HS-27A (cell line): ENCODE measurements at places on chromosomes 12 and 14.

DNA sequence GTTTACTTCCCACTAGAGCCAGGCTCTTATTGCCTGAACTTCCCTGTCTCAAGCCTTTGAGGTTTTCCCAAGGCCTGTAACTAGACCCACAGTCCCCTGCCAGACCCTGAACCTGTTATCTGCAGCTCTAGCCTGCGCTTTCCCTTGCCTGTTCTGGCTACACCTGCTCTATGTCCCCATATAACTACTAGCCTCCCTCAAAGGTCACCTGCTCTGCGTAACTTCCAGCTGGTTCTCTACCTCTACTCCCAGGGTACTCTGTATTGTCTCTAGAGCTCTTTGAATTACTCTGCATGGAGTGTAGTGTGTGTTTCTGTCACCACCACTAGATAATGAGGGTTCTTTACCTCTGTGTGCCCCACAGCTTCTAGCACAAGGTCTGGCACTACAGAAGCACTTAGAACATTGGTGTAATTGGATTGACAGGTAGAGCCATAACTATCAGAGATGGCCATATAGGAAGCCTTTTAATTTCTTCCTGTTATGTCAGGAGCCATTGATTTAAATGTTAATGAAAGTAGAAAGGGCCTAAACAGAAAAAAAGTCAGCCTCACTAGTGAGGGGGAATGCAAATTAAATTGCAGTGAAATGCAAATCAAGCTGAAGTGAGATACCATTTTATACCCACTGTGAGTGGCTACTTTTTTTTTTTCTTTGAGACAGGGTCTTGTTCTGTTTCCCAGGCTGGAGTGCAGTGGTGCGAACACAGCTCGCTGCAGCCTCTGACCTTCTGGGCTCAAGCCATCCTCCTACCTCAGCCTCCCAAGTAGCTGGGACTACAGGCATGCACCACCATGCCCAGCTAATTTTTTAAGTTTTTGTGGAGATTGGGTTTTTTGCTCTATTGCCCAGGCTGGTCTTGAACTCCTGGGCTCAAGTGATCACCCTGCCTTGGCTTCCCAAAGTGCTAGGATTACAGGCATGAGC is 47.8 kb downstream of the EID3 start:
- no peak for DNase-seq

- DNase-seq, result no peak
These were observed 55.0 kb downstream of the EMP1 start for GRCh38 chr12:13251521-13251920.

DNA sequence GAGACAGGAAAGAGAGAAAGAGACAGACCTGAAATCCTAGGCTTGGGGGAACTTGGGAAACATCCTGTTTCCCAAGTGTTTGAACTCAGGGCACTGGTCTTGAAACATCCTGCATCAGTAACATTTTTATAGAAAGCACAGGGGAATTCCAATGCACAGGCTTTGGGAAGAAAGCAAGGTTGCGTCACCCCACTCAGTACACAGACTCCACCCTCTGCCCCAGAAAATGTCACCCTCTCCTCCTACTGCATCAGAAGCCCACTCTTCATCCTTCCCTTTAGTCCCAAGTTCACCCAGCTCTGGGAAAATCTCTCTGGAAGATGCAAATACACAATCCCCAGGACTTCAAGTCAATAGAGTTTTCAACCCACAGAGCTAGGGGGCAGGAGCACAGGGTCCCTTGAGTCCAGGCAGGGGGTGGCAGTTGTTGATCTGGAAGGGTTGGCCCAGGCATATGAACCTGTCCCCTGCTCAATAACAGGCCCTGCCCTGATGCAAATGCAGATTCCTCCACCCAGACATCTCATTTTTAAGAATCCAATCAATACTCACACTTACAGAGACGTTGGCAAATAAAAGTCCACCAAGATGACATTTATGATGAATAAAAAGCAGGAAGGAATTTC is 1.7 kb downstream of the RDH16 start:
- no peak for DNase-seq

DNA sequence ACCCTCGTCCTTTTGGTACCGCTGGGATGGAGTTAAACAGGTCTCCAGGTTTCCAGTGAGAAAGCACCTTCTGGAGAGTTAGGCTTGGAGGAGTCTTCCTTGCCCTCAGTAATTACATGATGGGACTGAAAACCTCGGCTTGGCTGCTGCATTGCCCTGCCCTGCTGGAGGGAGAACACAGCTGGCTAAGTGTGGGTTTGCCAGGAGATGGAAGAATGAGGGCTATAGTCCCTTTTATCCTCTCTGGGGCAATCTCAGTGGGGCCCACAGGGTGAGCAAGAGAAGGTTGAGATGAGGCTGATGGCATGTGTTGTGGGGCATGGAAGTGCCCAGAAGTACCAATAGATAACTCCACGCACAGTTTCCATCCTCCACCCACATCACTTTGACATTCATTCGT is 23.2 kb upstream of the MEG3 start:
- no peak for DNase-seq

GRCh38 chr12:131287938-131288764 is 334.4 kb downstream of the ADGRD1 start:
- no peak for DNase-seq

DNA sequence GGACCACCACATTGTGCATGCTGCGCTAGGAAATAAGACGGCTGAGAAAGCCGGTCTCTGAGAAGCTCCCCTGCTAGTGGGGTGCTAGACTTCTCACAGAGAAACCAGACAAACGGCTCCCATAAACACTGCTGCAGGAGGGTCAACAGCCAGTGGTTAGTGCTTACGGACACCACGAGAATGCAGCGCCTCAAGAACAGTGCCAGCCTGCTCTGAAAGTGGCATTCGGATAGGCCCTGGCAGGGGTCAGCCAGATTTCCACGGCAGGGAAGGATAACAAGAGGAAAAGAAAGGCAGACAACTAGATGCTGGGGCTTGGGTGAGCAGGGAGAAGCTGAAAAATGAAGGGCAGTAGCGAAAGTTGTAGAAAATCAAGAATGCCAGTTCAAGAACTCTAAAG is 26.4 kb downstream of the PPTC7 start:
- no peak for DNase-seq
